PC-9 (cell line): ENCODE measurements at places on chromosomes 7 and 10. TPM values are rescaled to one million over a fixed set of nuclear protein-coding genes. Genes with fewer than 3 reads are reported as not detected.

Gene ZCCHC24
- total RNA-seq, result 6.0 and 6.3 TPM in 2 replicates

Gene RAPGEF5
- total RNA-seq, result 16.4 and 16.6 TPM in 2 replicates

Gene ABCB1
- not detected in 2 replicates for total RNA-seq

Gene GPR146
- total RNA-seq, result 3.4 and 4.3 TPM in 2 replicates

Gene NRAP
- total RNA-seq, result not detected in 2 replicates

Gene BTBD16
- total RNA-seq, result 0.28 and 0.37 TPM in 2 replicates

Gene PIP
- not detected in 2 replicates for total RNA-seq

Gene PPP1R17
- total RNA-seq, result not detected in 2 replicates

Gene CRHR2
- not detected in 2 replicates for total RNA-seq

Gene CRYGN
- total RNA-seq, result 1.0 and 1.2 TPM in 2 replicates

Gene EPHA1
- total RNA-seq, result 35.5 and 39.3 TPM in 2 replicates

Gene FAM237B
- total RNA-seq, result not detected in 2 replicates

- H3K4me1 ChIP-seq, result no peaks in the 10 kb centered on the region
- H3K27ac ChIP-seq, result no peak overlapping the region
- H3K36me3 ChIP-seq, result no peaks in the 10 kb centered on the region
- H3K4me3 ChIP-seq, result no peak overlapping the region
- no peak for DNase-seq
- 0 out of 2 replicates have a peak, but pooled peaks cover 22% of the 10 kb centered on the region for H3K27me3 ChIP-seq
Measured at GRCh38 chr7:25823571-25823970, 328.4 kb upstream of the NFE2L3 start.

- no peak for DNase-seq
- H3K4me1 ChIP-seq, result peaks cover 39% of the 10 kb centered on the region
- no peak overlapping the region for H3K27ac ChIP-seq
- no peaks in the 10 kb centered on the region for H3K36me3 ChIP-seq
Measured at GRCh38 chr7:69246758-69247157, 351.5 kb upstream of the AUTS2 start.

DNA sequence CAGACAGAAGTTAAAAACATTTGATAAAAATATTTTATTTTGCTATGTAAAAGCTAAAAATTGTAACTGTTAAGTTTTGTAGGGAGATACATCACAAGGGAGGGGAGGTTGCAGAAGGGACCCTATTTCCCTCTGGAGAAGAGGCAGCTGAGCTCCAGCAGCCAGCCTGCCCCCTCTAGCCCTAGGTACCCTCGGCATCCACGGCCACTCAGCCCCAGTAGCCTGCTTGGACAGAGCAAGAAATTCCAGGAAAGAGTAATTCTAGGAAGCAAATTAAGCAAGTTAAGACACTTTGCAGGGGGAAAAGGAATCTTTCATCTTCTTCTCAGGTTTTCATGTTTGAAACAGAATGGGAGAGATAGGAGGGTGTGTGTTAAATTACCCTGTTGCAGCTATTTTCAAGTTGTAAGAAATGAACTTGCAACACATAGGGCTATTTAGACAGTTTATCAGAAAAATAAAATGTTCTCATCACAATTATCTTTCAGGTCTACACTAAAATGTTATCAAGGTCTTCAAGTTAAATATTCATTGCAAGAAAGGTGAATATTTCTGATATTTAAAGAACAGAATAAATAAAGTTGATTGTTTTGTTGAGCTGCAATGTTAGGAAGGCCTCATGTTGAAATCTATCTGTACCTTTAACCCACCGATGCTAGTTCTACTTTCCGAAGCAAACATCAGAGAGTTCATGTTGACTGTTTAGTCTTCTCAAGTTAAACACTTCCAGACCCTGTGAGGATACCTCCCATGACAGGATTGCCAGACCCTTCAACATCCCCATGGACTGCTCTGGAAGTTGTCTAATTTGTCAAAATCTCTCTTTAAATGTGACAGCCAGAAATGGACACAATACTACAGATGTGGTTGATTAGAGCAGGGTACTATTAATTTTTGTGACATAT, 5.5 kb downstream of the SGCE start:
- H3K27me3 ChIP-seq, result no peaks in the 10 kb centered on the region
- no peaks in the 10 kb centered on the region for H3K36me3 ChIP-seq
- no peak for DNase-seq
- H3K27ac ChIP-seq, result no peak overlapping the region

DNA sequence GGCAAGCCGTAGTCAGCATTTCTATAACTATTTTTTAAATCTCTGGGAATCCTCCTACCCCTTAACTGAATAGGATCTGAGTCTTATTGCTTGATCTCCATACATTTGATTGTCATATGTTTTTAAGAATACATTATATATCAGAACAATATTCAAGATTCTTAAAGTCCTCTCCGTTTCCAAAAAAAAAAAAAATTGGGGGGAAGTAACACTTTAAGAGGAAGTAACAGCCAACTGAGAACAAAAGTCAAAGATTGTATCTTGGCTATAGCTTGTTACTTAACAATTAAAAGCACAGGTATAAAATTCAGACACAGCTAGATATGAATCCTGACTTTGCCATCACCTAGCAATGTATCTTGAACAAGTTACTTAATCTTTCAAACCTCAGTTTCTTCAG, 169.9 kb upstream of the ADO start:
- H3K27me3 ChIP-seq, result no peaks in the 10 kb centered on the region
- no peak for DNase-seq
- no peaks in the 10 kb centered on the region for H3K36me3 ChIP-seq
- no peak overlapping the region for H3K27ac ChIP-seq
- H3K4me1 ChIP-seq, result no peaks in the 10 kb centered on the region

GRCh38 chr10:52409928-52410327, 95.8 kb downstream of the DKK1 start:
- no peak overlapping the region for H3K27ac ChIP-seq
- no peaks in the 10 kb centered on the region for H3K27me3 ChIP-seq
- H3K4me3 ChIP-seq, result no peak overlapping the region
- no peaks in the 10 kb centered on the region for H3K36me3 ChIP-seq
- no peak for DNase-seq

DNA sequence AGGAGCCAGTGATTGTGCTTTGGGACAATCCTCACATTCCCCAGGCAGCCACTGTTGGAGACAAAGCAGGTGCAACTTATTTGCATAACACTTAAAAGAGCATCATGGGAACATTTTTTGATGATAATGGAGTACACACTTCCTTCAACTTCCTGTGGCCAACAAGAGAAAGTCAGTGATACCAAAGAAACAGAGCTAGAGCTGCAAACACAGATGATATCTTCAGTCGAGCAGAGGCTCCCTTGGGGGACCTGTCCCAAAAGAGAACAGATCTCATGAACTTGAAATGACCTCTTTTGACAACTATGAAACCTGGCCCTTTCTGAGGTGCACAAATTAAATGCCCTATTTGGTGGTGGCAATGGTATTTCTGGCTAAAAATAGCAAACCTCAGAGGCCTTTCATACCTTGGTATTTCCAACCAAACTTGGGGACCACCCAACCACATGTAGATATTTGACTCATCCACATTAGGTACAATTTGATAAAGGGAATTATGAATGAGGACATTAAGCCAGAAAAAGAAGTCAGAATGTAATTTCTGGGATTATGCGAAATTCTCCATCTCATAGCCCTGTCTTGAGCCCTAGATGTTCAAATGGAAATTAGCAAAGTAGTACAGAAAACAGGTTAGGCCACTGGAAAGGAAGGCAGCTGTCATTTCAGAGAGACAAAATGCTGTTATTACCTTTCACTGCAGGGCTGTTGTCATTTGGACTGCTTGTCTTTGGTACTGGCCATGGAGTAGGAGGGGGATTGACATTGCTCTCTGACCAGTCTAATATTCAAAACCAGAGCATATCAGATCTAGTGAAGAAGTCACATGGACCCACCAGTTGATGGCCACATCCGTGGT, 146.2 kb downstream of the ICA1 start:
- no peak overlapping the region for H3K4me3 ChIP-seq
- no peaks in the 10 kb centered on the region for H3K4me1 ChIP-seq
- H3K27ac ChIP-seq, result no peak overlapping the region
- no peaks in the 10 kb centered on the region for H3K36me3 ChIP-seq

DNA sequence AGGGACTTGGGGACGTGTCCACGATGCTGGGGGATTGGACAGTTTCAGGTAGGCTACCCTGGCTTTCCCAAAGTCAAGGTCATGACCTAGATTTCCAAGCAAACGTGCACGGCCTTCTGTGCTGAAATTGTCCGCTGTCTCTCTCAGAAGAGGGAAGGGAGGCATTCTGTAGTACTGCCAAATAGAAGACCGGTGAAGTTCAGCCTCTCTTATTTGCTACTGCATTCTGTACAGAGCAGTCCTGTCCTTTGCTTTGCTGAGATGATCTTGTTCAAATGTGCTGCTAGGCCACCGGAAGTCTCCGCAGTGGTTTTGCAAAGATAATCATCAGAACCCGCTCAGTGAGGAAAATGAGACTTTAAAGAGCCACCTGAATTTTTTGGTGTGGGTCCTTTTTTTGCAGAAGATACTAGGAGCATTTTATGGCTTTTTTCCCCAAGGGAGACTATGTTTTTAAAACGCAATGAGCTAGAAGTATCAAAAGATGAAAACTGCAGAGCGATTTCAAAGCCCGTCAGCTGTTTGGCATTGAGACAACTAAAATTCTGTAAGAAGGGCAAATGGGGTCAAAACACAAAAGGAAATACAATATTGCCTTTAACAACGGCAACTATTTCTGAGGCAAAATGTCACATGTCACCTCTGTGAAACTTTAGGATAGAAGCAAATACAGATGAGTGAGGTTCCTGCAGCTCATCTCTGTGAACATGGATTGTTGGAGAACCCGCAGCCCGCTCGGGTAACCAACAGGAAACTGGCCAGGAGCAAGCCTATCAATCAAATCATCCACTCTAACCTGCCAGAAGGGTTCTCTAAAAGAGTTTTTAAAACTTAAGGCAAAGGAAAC, 1.3 kb upstream of the NMT2 start:
- no peaks in the 10 kb centered on the region for H3K4me1 ChIP-seq
- no peak overlapping the region for H3K27ac ChIP-seq
- no peaks in the 10 kb centered on the region for H3K27me3 ChIP-seq

DNA sequence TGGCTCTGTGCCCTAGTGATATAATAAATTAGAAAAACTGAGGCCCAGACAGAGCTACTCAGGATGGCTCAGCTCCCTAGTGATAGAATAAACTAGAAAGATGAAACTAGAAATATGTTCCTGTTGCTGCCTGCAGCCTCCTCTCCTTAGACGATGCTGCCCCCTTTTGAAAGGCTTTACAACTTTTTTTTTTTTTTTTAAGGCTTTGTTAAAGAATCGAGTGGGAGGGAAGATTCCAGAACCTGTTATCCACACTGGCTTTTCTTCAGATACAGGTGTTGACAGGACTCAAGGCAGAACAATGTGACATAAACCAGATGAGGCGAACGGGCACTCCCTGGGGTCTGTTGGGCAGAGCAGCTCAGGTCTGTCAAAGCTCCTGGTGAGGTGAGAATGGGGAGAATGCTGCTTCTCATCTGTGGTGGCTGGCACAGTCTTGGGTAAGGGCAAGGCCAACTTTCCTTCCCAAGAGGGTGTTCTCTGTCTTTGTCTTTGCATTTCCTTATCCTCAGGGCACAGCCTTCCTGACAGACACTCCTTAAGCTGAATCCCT, 175.1 kb downstream of the COBL start:
- H3K27ac ChIP-seq, result no peak overlapping the region
- no peaks in the 10 kb centered on the region for H3K36me3 ChIP-seq
- peak; percentile 17 for DNase-seq
- no peak overlapping the region for H3K4me3 ChIP-seq

DNA sequence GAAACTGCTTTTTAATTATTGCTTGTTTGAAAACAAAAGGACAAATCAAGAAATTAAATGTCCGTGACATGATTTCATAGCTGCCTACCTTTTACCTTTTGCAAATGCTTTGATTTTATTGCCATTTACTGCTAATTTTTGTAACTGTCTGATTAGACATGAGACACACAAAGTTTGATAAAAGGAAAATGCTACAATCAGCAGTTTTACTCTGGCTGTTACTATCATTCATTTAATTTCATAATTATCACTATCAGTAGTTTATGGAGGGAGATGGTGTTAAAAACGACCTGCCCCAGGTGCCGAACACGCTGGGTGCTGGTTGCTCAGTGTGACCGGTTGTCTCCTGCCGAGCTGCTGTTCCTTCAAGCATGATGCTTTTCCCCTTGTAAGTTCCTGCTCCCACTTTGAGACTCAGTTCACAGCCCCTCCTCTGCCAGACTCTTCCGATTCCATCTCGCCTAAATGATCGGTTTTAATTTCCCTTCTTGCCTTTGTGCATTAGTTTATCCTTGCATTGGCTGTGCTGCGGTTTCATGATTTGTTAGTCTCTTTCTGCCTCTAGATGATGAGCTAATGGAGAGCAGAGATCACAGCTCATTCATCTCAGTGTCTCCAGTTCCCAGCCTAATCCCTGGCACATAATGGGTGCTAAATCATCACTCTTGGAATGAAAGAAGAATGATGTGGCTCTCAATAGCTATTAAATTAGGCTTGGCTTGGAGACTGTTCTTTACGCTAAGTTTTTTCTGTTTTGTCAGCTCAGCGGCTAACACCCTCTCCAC, 110.6 kb downstream of the PFKFB3 start:
- H3K4me1 ChIP-seq, result peaks cover 20% of the 10 kb centered on the region
- no peaks in the 10 kb centered on the region for H3K27me3 ChIP-seq
- no peaks in the 10 kb centered on the region for H3K36me3 ChIP-seq
- H3K4me3 ChIP-seq, result no peak overlapping the region
- H3K27ac ChIP-seq, result no peak overlapping the region

DNA sequence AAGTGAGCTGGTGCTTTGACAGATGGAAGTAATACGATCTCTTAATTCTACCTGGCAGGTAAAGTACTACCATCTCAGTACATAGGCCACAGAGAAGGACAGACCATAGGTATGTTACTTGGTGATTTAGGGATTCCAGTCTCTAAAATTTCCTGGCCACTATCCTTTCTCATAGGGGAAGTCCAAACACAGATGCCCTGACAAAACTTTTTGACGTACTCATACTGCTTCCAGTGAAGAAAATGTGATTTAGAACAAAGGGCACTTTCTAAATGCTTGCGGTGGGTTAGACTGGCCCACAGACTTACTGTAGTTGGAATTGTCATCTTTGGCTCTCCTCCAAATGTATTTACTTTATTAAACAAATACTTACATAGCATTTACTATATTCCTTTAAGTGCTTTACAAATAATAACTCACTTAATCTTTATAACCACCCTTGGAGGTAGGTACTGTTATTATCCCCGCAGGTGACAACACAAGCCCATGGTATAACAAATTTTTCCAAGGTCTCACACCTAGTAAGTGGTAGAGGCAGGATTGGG, 3.0 kb downstream of the PI4K2A start:
- H3K27me3 ChIP-seq, result no peaks in the 10 kb centered on the region
- peaks cover 27% of the 10 kb centered on the region for H3K4me1 ChIP-seq
- no peak overlapping the region for H3K27ac ChIP-seq

DNA sequence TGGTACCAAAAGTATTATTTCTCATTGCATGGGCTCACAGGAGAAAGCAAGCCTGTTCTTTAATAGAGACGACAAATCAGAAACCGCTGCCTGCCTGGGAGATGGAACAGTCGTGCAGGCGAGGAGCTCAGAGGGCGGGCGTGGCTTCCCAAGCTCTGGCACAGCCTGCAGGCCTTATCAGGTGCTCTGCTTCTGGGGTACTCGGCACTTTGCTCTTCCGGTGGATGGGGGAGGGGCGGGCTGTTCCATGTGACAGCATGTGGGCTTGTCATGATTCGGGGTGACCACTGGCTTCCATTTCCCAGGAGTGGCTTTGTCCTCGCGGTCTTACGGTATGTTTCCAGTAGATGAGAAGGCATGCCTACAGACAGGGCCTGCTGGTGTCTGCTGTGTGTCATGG, 228.6 kb downstream of the MGMT start:
- H3K4me3 ChIP-seq, result no peak overlapping the region
- H3K27ac ChIP-seq, result no peak overlapping the region
- no peaks in the 10 kb centered on the region for H3K36me3 ChIP-seq
